Activated T-cell treated with anti-CD3 and anti-CD28 coated beads, Interleukin-2, amount 50 U/mL, for 72 hours (primary cell): ENCODE measurements at places on chromosomes 4 and X. TPM values are rescaled to one million over a fixed set of nuclear protein-coding genes. Genes with fewer than 3 reads are reported as not detected.

GRCh38 chrX:9122519-9123245 is 88.8 kb upstream of the FAM9B start:
- no peak for DNase-seq

GRCh38 chr4:61336916-61337315 is 136.8 kb downstream of the ADGRL3 start:
- no peak for DNase-seq

GRCh38 chrX:38806875-38807621 is 5.8 kb downstream of the MID1IP1 start:
- DNase-seq, result no peak

DNA sequence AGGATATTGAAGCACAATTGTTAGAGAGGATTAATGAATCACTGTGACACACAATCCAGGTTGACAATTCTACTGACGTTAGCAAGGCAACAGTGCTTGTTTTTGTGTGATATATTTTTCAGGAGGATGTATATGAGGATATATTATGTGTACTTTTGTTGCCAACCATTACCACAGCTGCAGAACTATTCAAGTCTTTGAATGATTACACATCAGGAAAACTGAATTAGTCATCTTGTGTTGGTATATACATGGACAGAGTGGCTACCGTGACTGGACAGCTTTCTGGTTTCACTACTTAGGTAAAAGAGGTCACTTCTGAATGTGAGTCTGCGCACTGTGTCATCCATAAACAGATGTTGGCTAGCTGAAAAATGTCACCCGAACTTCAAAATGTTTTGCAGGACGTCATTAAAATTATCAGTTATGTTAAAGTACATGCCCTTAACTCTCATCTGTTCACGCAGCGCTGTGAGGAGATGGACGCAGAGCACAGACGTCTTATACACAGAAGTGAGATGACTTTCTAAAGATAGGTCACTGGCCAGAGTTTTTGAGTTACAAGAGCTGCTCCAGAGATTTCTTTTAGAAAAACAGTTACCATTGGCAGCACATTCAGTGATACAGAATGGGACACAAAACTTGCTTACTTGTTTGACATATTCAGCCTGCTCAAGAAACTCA is 69.0 kb downstream of the MRPL1 start:
- no peak for DNase-seq

The DGAT2L6 gene
- total RNA-seq, result not detected

- DNase-seq, result no peak
Observed at GRCh38 chr4:177803151-177803550, 360.9 kb upstream of the AGA start.

- DNase-seq, result no peak
Observed at GRCh38 chrX:78066110-78066509, 37.9 kb upstream of the PGK1 start.
